ENCODE measurements at places on chromosomes 11 and 22.

- DNase-seq = no peak
Measured at GRCh38 chr22:32531931-32532819, 57.6 kb downstream of the FBXO7 start.

GRCh38 chr22:29914165-29914564 is 31.2 kb downstream of the MTMR3 start:
- no peak for DNase-seq

DNA sequence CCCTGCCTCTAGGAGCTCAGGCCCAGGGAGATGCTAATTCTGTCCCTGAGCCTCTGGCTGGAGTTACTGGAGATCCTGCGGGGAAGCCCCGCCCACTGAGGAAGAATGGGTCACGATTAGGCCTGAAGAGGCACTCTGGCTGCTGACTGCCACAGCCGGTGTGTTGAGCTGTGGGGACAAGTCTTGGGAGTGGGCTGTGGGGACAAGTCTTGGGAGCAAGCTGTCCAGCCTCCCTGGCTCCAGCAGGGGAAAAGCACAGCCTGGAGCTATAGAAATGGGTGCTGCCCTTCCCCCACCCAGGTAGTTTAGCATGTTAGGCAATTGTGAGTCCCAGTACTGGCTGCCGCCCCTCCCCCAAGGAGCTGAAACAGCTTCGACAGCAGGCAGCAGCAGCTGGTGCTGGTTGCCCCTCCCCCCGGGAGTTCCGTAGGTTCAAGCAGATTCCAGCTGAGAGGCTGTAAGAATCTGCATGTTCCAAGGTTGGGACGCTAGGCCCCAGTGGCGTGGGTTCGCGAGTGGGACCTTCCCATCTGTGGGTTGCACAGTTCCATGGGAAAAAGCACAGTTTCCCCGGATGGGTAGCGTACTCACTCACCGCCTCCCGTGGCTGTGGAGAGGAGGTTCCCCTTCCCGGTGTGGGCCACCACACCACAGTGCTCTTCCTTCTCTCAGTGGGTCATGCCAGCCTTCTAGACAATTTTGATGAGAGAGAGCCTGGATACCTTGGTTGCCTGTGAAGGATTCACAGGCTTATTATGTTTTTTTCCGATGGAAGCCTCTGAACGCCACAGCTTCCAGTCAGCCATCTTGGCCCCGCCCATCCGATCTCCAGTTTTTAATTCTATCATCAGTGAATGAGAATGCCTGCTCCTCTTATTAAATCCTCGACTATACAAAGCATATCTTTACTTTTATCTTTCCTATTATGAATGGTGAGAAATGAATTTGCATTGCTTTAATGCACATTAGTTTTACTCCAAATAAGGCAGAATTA is 61.5 kb downstream of the MSANTD4 start:
- no peak for DNase-seq

- no peak for DNase-seq
Measured at GRCh38 chr11:64020976-64021756, 14.6 kb upstream of the FLRT1 start.

- no peak for DNase-seq
Measured at GRCh38 chr22:32323513-32324164, 34.0 kb upstream of the RFPL3 start.

- DNase-seq = no peak
Measured at GRCh38 chr11:82823647-82824619, 76.3 kb downstream of the PRCP start.

- DNase-seq = no peak
Measured at GRCh38 chr11:75811485-75811884, 3.5 kb upstream of the UVRAG start.

GRCh38 chr11:70158201-70158600 is 44.9 kb upstream of the FADD start:
- no peak for DNase-seq

GRCh38 chr11:64960719-64961118 is 11.2 kb downstream of the MAJIN start:
- no peak for DNase-seq

DNA sequence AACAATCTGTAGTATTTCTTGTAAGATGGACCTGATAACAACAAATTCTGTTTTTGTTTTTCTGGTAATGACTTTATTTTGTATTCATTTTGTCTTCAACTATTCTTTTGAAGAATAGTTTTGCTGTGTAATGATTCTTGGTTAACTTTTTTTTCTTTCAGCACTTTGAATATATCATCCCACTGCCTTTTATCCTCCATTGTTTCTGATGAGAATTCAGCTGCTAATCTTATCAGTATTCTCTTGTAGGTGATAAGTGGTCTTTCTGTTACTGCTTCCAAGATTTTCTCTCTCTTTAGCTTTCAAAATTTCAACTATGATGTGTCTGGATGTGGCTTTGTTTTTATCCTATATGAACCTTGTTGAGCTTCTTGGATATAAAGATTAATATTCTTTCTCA is 21.5 kb downstream of the GALNT18 start:
- no peak for DNase-seq

- DNase-seq = no peak
Measured at GRCh38 chr22:45814198-45814597, 142.6 kb downstream of the ATXN10 start.

GRCh38 chr11:16607675-16608644 is 130.5 kb upstream of the C11orf58 start:
- DNase-seq = no peak

DNA sequence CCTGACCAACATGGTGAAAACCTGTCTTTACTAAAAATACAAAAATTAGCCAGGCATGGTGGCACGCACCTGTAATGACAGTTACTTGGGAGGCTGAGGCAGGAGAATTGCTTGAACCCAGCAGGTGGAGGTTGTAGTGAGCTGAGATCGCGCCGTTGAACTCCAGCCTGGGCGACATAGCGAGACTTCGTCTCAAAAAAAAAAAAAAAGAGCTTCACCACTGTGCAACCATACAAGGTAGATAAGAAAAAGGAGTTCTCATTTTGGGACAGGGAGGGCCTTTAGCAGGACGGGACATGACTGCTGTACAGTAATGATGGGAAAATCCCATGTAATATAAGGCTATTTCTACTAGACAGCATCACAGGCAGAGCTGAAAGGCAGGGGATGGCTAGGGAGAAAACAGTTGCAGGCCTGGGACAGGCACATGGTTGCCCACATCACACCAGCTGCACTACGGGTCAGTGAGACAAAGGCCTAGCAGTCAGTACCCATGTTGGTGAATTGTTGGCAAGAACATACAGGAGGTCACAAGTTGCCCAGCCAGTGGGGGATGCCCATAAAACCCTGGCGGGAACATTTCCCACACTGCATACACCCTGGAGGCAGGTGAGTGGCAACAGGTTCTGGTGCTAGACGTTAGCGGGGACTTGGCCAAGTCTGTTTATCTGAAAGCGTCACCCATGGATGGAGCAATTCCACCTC is 5.4 kb downstream of the TANGO2 start:
- no peak for DNase-seq

DNA sequence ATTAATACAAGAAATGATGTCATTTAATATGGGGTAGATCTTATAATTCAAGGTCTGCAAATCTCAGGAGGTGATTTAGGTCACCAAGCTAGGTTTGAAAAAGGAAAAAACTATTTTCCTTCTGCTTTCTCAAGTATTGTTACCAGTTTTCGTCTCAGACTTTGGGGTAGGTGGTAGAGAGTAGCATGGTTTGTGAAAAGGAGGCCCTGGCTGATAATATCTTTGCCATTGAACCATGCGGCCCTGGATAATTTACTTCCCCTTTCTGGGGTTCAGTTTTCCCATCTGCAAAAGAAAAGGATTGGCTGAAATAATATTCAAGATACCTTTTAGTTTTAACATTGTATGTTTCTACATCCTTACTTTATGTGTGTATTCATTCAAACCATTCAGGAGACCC is 92.1 kb downstream of the WNT11 start:
- DNase-seq = no peak

- no peak for DNase-seq
Measured at GRCh38 chr11:72589802-72590761, 84.1 kb downstream of the PDE2A start.

DNA sequence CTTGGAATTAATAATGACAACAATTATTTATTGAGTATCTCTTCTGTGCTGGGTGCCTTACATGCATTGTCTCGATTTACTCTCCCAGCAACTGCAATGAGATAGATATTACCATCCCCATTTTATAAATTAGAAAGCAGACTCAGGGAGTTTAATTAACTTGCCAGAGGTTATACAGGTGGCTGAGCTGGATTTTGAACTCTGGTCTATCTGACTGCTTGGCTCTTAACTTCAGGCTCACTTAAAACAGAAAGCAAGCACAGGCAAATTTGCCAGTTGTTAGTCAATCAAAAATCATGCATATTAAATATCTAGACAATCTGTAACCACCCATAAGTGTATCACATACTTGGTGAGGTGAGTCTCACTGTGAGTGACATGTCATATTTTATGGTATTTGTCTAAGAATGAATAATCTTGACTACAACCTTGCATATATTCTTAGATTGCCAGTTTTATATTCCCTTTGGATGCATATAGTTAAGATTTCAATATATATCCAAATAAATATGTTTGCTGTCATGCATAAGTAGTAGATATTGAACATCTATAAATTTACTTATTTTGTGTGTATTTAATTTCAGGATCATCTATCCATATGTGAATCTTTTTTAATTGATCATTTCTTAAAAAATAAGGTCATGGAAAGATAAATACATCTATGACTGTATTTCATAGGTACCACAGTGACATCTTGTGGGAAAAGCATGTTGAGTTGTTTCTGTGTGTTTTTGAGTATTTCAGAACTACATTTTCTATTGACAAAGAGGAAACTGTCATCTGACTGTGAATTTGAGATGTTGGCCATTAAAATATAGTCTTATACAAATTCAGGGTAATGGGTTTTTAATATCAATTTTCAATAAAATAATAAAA is 112.0 kb upstream of the ARHGAP42 start:
- DNase-seq = no peak

- no peak for DNase-seq
Measured at GRCh38 chr22:48427731-48428211, 1399.9 kb downstream of the BRD1 start.

DNA sequence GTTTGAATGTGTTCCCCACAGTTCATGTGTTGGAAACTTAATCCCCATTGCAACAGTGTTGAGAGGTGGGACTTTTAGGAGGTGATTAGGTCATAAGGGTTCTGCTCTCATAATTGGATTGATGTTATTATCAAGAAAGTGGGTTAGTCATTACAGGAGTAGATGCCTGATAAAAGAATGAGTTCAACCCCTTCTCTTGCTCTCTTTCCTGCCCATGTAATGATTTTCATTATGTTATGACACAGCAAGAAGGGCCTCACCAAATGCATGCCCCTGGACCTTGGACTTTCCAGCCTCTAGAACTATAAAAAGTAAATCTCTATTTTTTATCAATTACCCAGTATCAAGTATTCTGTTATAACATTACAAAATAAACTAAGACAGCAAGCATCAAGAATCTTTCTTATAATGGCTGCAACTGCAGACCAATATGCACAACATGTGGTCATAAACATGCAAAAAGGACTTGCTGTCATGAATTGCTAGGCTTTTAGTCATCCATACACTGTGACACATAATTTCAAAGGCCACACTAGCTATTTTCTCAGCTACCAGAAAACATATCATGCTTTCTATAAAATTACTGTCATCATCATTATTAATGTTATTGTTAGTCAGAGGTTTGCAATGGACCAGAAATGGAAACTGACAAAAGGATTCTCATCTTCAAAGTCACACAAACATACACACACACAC is 99.9 kb upstream of the GUCY1A2 start:
- no peak for DNase-seq

GRCh38 chr11:71125150-71125549 is 127.2 kb downstream of the SHANK2 start:
- DNase-seq = no peak

GRCh38 chr11:64998141-64998540 is 1.4 kb upstream of the BATF2 start:
- DNase-seq = no peak

DNA sequence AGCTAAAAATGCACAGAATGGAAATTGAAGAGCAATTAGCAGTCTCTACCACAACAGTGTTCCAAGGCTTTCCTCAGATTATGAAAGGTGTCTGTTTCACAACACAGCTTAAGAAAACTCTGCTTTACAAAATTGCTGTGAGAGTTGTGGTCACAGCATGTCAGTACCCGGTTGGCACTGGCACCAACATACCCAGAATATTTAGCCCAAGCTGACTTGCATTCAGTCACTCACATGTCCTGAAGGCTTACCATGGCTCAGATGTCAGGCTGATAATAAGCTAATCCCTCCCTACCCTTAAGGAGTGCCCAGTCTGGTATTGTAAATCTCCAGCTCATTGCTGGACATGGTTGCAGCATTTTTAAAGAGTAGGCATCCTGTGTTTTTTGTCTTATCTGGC is 14.9 kb downstream of the NCR3LG1 start:
- no peak for DNase-seq

- DNase-seq = no peak
Measured at GRCh38 chr11:62770778-62771143, 435 bp upstream of the TAF6L start.

DNA sequence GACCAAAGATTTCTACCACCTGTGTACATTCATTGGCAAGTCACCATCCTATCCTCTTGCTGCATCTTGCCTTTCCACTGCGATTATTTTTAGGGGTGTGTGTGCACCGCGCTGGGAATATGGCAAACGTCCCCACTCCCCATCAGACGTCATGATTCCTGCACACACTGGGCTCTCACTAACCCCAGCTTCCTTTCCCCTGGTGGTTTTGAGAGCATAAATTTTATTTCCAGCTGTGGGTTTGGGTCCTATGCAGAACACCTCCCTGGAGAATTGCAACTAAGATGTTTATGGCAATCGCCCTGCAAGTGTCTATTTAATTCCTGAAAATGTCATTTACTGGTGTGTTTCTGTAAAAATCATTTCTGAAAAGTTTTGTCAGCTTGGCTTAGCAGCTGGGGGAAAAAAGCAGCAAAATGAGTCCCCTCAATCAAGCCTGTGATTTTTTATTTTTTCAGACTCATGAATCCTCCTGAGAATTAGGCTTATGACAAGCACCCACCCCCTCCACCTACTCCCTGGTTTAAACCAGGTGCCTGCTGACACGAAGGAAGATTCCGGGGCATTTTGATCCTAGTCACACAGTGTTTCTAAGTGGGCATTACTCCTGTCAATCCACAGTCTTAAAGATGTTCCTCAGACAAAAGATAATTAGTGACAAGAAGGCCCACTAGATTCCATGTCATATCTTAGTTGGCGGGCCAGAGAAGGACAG is 23.8 kb downstream of the UPB1 start:
- DNase-seq = no peak

- no peak for DNase-seq
Measured at GRCh38 chr11:7643314-7643713, 30.0 kb downstream of the CYB5R2 start.

Data from forelimb muscle (tissue), 1 donor.